Activated effector memory CD4-positive, alpha-beta T cell treated with Interleukin-2 at 50 U/mL for 16 hours (primary cell): ENCODE measurements at places on chromosomes 5 and 9.

DNA sequence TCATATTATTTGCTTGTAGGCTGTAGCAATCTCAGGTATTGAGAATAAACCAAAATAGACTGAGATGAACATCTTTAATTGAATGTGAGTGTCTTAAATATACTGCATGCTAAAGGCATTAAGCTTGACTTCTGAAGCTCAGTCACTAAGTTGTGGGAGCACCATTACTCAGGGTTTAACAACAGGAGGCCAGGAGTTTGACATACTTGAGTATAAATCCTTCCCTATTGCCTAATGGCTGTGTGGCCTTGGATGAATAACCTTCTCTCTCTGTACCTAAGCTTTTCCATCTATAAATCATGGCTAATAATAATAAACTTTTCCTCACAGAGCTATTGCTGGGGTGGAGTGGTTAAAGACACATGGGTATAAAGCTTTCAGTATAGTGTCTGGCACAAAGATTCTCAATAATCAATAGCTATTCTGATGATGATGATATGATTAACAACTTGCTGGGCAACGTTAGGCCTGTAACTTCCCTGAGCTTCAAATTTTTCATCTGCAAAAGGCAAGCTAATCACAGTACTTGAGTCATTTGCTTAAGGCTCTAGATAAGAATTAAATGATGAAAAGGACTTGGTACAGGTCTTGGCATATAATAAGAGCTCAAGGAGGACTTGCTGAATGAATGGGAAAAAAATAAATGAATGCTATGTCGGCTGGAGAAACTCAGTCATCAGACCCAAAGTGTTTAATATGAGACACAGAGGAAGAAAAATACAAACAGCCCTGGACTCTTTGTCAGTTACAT, 174.0 kb upstream of the IL12B start:
- DNase-seq = no peak

DNA sequence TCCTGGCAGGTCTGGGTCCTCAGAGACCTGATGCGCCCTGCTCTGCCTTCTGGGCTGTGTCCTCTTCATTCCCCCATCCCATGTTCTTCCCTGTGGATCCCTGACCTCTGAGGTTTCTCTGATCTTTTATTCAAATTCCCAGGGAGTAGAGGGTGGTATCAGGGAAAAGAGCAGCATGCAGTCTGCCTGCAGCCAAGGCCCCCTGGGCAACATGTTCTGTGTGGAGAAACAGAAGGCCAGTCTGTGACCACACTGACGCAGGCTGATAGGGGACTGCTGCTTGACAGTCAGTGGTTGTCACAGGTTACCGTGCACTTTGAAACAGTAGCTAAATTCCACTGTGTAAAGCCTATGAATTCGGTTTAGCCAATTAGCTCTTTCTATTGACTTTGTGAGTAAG, 156.6 kb upstream of the IRX2 start:
- DNase-seq = no peak

- DNase-seq = no peak
Measured at GRCh38 chr5:61635271-61635670, 303.2 kb downstream of the ZSWIM6 start.

- no peak for DNase-seq
Measured at GRCh38 chr5:175772747-175773533, 98.4 kb upstream of the CPLX2 start.

DNA sequence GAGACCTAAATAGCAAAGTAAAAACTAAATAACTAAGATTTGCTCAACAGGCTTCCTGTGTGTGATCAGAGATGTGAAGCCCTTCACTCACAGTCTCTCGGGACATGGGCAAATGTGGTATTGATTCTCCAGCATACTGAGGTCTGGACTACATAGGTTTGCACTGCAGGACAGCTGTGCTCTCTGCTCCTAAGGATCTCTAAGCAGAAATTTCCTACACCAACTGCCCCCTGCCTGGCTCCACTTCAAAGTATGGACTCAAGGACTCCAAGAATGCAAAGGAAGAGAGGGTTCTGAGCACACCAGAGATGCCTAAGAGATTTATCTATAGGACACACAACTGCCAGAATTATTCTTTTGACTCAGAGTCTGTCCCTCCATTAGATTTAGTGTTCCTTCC, 487.2 kb downstream of the SEMA5A start:
- no peak for DNase-seq

DNA sequence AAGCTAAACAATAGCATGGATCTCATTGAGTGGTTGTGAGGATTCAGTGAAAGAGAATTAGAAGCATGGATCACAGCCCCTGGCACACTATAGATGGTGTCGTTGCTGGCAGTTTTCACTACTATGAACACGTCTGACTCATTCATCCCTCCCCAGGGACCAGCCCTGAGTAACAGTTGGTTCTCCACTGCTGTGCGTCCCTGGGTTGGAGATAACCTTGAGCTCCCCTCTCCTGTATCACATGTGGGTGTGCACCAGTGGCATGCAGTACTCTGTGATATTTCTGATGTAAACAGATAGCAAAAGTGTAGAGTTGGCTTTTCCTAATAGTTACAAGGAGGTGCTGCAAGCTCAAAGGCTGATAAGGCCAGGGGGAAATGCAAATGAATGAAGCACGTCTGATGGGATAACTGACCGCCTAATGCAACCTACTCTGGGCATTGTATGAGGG, 8.8 kb upstream of the LCP2 start:
- DNase-seq = no peak

GRCh38 chr5:155211764-155212163, 198.2 kb downstream of the KIF4B start:
- no peak for DNase-seq

GRCh38 chr5:163596608-163597315, 91.3 kb downstream of the MAT2B start:
- DNase-seq = no peak

DNA sequence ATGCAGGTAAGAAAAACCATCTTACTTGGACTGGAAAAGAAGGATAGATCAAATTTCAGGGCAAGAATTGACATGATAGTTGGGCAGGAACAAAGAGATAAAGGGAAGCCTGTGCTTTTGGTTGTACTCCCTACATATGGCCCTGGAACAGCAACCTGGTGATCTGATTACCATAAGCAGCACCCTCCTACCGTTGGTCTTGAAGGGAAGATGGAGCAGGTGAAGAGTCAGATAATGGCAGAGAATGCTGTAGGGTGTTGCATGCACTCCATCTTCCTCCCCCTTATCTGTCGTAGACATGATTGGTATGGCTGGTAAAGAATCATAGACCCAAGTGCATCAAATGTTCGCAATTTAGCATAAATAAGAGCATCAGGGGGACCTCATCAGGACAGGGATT, 4.7 kb downstream of the IRGM start:
- no peak for DNase-seq

DNA sequence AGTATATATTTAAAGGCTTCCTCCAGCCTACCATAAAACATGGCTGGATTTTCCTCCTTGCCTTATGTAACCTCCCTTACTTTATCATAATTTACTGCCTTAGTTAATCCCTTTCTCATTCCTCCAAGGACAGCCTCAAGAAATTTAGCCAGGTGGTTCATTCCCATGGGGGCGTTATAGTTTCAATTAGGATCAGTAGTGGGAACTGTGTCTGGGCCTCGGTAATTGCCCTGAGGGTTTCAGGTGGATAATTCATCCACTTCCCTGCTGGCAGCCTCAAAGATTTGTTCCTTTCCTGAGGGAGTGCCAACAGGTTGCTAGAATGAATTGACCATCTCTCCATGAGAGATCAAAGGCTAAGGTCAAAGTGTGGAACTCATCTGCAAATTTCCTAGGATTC, 4.3 kb upstream of the GM2A start:
- no peak for DNase-seq

- DNase-seq = no peak
Measured at GRCh38 chr9:112124156-112124555, 50.9 kb downstream of the SUSD1 start.

DNA sequence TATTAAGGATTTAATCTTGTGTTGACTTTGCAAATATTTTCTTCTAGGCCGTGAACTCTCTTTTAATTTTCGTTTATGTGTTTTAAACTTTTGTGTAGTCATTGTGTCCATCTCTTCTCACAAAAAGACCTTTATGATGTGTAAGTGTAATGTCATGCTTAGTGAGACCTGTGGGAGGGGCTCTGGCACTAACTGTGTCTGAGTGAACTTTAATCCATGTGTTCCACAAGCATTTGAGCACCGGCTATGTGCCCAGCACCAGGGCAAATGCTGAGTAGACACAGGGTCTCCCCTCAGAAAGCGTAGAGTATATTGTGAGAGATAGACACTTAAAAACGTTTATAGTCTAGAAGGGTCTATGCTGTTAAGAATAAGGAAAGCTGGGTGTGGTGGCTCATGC, 272.6 kb upstream of the TUT7 start:
- DNase-seq = no peak

- no peak for DNase-seq
Measured at GRCh38 chr9:138117836-138118235, 240.3 kb downstream of the CACNA1B start.

DNA sequence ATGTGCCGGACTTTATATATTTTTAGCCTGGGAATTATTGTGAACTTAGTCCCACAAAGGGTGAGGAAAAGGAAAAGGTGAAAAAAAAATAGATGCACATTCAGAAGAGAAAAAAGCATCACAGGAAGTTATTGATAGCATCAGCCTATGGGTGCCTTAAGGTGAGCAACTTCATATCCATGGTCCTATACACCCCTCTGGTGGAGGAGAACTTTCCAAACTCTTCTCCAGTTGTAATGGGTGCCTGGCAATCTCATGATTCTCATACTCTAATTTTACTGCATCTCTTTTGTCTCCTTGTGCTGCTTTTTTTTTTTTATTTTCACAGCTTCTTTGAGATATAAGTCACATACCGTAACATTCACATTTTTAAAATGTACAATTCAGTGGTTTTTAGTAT, 107.4 kb downstream of the JAKMIP2 start:
- DNase-seq = no peak

DNA sequence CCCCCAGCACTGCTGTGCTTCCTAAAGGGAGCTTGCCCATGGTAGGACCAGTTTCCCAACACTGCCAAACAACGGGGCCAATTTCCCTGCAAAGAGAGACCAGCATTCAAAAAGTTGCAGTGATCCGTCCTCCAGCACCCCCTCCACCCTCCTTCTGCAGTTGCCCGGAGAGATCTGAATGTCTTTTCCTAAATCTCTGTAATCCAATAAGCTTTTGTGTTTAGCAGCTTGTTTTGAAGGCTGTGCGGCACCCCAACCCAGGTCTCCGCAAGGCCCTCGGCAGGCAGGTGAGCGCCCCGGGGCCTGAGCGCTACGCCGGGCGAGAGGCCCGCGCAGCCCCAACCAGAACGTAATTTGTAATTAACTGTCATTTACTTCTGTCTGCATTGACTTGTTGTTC, 366.9 kb upstream of the IRX2 start:
- DNase-seq = no peak

GRCh38 chr9:4497855-4498254, 7.6 kb downstream of the SLC1A1 start:
- no peak for DNase-seq

- no peak for DNase-seq
Measured at GRCh38 chr5:31901807-31902530, 263.0 kb downstream of the PDZD2 start.

DNA sequence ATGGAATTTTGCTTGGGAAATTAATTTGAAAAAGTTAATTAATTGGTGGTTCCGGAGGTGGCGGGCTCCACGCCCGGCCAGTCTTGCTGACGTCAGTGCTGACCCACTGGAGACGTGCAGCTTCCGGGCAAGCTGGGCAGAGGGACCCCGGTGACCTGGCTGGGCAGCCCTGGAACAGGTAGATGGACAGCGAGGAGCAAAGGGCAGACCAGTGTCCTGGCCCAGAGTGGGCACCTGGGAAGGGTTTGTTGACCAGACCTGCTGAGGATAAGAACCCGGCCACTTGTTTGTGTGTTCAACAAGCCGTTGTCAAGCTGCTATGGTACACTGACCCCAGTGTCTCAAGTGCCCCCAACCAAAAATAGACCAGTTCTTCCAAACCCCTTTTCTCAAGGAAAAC, 17.5 kb downstream of the CXXC5 start:
- DNase-seq = no peak

DNA sequence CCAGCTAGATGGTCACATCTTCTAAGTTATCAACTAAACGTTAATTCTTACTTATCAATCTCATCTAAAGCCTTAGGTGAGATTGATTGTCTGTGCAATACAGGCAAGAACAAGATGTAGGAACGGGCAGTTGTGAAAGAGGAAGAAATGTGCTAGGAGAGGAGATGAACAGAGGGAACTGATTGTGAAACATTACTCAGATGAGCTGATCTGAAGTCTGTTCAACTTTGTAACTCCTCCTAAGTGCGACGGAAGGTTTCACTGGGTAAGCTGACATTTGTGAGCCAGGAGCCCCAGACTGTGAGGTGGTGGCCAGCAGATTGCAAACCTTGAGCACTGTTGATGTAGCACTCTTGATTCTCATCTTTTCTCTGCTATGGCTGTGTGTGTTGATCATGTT, 204.1 kb downstream of the CD180 start:
- no peak for DNase-seq

DNA sequence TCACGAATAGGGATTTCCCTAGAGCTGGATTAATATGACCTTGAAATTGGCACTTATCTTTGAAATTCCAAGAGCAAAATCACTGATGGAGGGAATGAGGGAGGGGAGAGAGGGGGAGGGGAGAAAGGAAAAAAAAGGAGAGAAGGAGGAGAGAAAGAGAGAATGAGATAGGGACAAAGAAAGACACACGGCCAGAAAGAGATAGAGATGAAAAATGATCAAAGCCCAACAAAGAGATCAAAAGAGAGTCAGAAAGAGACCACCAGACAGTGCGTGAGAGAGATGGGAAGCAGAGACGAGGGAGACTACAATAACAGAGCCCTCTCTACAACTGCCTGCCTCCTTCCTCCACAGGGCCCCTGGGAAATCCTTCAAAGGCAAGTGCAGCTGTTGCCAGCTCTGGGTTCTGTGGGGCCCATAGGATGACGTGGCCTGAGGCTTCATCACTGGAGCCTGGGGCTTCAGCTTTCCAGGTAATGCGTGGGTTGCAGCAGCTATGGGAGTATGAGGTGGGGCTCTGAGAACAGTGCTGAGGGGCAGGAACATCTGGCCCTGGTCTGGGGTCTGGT, 58.3 kb upstream of the SHB start:
- no peak for DNase-seq

DNA sequence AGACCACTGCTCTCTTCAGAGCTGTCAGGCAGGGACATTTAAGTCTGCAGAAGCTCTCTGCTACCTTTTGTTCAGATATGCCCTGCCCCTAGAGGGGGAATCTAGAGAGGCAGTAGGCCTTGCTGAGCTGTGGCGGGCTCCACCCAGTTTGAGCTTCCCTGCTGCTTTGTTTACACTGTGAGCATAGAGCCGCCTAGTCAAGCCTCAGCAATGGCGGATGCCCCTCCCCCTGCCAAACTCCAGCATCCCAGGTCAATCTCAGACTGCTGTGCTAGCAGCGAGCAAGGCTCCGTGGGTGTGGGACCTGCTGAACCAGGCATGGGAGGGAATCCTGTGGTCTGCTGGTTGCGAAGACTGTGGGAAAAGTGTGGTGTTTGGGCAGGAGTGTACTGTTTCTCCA, 59.9 kb downstream of the CAVIN4 start:
- no peak for DNase-seq

DNA sequence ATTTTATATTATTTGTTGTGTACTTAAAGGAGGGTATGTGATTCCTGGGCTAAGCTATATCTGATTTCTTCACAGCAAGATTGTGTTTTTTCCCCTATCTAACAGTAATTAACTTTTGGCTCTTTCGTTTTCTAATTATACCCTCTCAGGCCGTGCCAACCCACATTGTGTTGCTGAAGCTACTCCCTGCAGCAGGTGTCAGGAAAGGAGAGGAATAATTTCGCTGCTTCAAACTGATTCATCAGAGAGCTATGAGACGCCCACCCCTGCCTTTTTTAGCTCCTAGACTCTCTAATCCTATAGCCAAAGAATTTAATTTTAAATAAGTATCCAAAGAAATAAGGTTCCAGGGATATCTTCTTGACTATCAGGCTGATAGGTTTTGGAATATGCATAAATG, 3.8 kb downstream of the CAVIN4 start:
- no peak for DNase-seq
